ENCODE measurements at places on chromosomes 13 and 19. TPM values are rescaled to one million over a fixed set of nuclear protein-coding genes. Genes with fewer than 3 reads are reported as not detected.

DNA sequence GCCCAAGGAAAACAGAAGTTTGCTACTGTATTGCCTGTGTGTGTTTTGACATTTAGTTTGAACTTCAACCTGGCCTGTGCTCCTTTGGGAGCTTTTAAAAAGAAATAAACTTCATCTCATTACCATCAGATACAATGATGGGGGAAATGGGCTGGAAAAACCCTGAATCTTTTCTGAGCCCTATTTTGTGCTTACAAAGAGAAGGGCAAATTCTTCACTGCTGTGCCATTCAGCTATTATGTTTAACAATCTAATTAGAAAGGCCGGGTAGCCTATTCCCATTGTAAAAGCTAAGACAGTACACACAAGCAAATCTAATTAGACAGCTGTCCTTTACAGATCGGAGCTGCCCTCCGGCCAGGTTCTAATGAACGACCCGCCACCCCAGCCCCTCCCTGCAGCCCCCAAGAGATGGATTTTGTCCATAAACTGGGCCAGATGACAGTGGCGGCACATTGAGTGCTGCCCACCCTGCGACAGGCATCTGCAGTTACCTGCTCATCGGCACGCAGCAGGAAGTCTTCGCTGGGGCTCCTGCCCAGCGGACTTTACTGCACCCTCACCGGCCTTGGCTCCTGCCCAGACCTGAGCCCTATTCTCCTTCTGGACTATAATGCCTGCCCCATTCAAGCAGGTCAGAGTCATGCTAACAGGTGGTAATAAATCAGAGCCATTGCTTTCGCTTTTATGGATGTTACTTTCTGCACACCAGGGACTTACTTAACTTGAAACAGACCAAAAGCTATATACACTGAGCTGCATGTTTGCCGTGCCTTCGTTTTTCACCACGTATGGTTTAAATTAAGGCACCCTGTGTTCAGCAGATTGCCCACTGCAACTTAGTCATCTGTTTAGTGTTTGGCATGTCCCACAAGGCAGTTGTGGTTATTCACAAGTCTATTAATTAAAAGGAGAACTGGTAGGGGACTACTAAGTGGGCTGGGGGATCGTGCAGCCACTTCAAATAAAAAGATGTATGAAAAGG lies 549.6 kb downstream of the FGF9 start:
- no peak for DNase-seq

GRCh38 chr13:53005626-53006025 lies 23.0 kb upstream of the OLFM4 start:
- no peak for DNase-seq

GRCh38 chr13:31982540-31982939 lies 49.0 kb upstream of the FRY start:
- peak; percentile 100 for DNase-seq

- DNase-seq: no peak
Observed at GRCh38 chr13:35957241-35957731, 173.9 kb downstream of the DCLK1 start.

- no peak for DNase-seq
Observed at GRCh38 chr13:53238261-53238660, 209.6 kb downstream of the OLFM4 start.

GRCh38 chr19:50252111-50252886 lies 48.9 kb downstream of the MYH14 start:
- peak; percentile 71 for DNase-seq

DNA sequence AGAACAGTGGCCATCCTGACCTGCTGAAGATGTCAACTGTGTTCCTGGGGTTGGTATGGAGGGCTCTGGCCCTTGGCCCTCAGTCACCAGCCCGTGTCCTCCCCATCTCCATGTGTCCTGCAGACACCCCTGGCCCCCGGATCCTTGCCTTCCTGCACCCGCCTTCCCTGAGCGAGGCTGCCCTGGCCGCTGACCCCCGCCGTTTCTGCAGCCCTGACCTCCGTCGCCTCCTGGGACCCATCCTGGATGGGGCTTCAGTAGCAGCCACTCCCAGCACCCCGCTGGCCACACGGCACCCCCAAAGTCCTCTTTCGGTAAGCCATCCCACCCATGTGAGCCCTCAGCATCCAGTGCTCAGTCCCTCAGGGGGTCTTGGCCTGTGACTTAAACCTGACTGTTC lies 24.8 kb downstream of the HIF3A start:
- DNase-seq: no peak

DNA sequence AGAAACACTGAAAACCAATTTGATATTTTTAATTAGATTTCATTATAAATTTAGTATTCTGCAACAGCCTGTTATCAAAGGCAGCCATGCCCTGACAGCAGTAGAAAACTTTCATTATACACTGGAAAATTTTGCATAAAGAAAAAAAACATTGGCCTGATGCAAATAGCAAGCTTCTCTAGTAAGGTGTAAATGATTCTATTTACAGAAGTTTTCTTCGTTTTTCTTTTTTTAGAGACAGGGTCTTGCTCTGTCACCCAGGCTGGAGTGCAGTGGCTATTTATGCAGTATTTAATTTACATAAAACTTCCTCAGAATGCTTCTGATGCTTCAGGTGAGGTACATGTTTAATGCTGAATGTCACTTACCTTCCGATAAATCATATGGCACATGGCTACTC lies 67.0 kb downstream of the ABCC4 start:
- no peak for DNase-seq

DNA sequence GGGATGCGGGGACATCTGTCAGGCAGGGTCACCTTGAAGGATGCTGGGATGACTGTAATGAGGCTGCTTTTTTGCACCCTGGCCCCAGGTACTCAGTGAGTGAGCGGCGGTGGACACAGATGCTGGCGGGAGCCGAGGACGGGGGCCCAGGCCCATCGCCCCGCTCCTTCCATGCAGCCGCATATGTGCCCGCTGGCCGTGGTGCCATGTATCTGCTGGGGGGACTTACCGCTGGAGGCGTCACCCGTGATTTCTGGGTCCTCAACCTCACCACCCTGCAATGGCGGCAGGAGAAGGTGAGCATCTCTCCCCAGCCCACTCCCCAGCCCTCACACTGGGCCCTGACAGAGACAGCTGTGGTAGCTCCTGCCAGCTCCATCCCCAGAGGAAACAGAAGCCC lies 31.3 kb downstream of the MEGF8 start:
- DNase-seq: no peak

The RAB3A gene
- total RNA-seq: 2.7 TPM

- no peak for DNase-seq
Observed at GRCh38 chr19:1893791-1894190, 8.5 kb upstream of the ABHD17A start.

GRCh38 chr13:109162248-109163036 lies 533.0 kb downstream of the MYO16 start:
- no peak for DNase-seq

- no peak for DNase-seq
Observed at GRCh38 chr19:9962623-9963290, 26.4 kb upstream of the OLFM2 start.

DNA sequence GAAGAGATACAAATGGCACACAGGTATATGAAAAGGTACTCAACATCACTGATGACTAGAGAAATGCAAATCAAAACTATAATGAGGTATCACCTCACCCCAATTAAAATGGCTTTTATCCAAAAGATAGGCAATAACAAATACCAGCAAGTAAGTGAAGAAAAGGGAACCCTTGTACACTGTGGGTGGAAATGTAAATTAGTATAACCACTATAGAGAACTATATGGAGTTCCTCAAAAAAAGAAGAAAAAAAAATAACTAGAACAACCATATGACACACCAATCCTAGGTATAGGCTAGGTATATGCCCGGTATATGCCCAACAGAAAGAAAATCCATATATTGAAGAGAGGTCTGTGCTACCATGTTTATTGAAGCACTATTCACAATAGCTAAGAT lies 150.9 kb downstream of the VWA8 start:
- DNase-seq: no peak

The ZNF845 gene
- 2.8 TPM for total RNA-seq

GRCh38 chr13:97282705-97283104 lies 60.6 kb downstream of the MBNL2 start:
- DNase-seq: no peak

GRCh38 chr13:28349371-28349770 lies 145.6 kb downstream of the FLT1 start:
- no peak for DNase-seq

The NACC1 gene
- total RNA-seq: 130 TPM
